ENCODE measurements at places on chromosomes 7 and 10.

GRCh38 chr7:31741852-31742251 lies 54.8 kb downstream of the PPP1R17 start:
- no peak for DNase-seq

GRCh38 chr10:34156781-34157425 lies 658.2 kb downstream of the PARD3 start:
- peak; percentile 3 for DNase-seq

DNA sequence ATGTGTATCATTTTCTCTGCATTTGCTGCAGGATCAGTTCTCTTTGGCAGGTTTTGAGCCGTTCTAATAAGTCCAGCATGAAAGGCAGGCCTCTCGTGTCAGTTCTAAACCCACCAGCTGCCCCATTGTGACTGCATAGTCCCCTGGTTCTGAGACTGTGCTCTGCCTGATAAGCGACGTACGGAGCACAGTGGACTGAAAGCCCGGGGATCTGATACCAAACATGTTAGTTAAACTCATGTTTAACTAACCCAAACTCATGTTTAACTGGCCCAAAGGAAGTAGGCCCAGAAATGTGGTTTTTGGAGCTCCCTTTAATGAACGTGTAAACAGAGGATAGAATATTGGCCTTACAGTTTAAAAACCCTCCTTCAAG lies 98.0 kb upstream of the PDCD4 start:
- DNase-seq = no peak

- no peak for DNase-seq
Measured at GRCh38 chr10:31087851-31088250, 56.2 kb upstream of the ZNF438 start.

DNA sequence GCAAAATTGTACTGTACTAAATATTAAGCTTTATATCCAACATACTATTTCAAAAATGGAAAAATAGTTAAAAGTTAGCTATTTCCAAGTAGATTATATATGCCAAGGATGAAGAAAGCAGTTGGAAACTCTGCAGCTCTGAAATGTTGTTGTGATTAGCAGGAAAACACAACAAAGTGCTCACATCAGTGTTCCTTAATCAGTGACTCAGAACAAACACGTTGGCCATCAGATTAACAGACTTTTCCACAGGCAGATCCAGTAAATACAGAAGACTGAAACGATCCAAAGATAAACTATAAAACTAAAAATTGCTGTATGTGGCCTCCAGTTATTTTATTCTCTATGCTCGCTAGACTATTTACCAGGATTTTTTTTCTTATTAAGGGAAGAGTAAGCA lies 99.6 kb upstream of the SEMA3D start:
- DNase-seq = no peak

DNA sequence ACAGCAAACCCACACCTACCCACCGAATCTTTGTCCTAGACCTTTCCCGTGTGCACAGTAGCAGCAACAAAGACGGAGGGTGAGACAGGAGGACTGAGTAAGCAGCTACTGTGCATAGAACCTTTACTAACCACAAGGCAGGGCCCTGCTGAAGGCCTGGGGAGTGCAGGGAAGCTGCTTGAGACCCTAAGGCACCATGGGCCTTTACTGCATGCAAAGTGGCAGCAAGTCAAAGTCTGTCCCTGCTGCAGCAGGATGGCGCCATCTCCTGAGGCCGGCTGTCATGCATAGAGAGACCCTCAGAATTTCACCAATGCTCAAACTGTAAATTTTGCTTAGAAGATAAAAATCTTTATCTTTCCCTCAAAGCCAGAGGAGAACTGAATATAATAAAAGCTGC lies 610.5 kb downstream of the ACTR3B start:
- DNase-seq = no peak

DNA sequence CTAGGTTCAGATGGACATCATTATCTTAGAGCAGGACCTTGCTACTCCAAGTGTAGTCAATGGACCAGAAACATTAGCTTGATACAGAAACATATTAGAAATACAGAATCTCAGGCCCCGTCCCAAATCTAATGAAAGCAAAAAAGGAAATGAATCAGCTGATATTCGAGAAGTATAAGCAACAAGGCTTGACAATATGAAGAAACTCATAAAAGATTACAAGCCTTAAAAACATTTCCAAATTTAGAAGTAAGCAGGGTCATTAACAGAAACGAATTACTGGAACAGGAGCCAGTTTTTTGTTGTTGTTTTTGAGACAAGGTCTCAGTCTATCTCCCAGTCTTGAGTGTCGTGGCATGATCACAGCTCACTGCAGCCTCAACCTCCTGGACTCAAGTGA lies 40.5 kb upstream of the GSAP start:
- DNase-seq = no peak

DNA sequence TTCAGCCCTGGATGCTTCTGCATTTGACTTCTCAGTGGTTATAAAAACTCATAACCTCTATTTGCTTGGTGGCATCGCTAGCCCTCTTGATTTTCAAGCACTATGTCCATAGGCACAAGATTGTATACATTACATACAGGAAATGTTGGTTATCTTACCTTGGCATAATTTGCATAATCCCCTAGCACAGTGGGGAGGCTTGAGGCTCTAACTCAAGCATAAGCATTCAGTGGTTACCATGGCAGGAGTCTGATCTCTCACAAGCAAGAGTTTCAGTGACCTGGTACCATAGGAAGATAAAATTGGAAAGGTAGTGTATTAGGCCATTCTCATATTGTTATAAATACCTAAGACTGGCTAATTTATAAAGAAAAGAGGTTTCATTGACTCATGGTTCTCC lies 121.8 kb downstream of the PLXDC2 start:
- no peak for DNase-seq

- DNase-seq = no peak
Measured at GRCh38 chr7:26718063-26718462, 146.3 kb downstream of the SKAP2 start.

DNA sequence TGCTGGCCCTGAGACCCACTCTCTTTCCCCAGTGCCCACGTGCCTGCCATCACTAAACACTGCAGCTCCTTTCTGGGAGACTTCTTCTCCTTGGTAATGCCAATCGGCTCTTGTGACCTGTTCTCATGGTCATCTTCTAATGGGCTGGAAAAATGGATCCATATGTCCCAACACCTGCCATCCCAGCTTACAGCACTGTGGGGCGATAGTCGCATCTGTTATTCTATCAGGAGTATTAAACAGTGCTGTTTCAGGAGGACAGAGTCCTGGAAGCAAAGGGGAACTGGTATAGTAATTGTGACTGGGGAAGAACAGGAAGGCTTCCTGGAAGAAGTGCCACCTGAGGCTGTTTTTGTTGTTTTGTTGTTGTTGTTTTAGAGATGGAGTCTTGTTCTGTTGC lies 411.2 kb downstream of the GLRX3 start:
- no peak for DNase-seq

- DNase-seq = no peak
Measured at GRCh38 chr7:35734001-35734483, 39.1 kb upstream of the HERPUD2 start.

GRCh38 chr10:128050936-128051335 lies 75.3 kb downstream of the MKI67 start:
- no peak for DNase-seq

GRCh38 chr10:133293810-133294119 lies 14.9 kb downstream of the TUBGCP2 start:
- DNase-seq = no peak

DNA sequence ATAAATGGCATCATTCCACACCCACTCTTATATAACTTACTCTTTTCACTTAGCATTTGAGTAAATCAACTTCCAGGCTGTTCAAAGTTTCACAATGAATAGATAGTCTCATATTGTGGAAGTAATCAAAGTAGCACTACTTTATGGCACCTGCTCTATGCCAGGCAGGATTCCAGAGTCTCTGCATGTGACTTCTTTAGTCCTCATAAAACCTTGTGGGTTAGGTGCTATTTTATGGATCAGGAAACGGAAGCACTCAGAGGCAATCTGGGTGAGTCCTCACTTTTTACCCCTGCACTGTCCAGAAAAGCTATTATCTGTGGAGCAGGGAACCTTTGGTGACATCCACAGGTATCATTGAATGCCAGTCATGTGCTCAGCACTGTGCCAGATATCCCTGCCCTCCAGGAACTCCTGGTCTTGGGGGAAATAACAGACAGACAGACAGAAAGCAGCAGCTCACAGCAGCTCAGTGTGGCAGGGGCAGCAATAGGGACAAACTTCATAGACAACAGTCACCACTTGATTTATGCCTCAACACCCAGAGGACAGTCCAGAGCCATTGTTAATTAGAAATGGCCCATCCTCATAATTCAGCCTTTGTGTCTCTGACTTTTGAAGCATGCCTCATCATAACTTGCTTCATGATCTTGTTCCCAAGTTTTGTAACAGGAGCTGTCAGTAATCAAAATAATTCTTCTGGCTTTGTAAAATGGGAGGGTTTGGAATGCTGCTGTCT lies 160.6 kb downstream of the SEC23IP start:
- DNase-seq = no peak

GRCh38 chr7:6276911-6277408 lies 4.5 kb upstream of the CYTH3 start:
- no peak for DNase-seq

GRCh38 chr10:132606536-132607316 lies 69.1 kb downstream of the INPP5A start:
- no peak for DNase-seq

DNA sequence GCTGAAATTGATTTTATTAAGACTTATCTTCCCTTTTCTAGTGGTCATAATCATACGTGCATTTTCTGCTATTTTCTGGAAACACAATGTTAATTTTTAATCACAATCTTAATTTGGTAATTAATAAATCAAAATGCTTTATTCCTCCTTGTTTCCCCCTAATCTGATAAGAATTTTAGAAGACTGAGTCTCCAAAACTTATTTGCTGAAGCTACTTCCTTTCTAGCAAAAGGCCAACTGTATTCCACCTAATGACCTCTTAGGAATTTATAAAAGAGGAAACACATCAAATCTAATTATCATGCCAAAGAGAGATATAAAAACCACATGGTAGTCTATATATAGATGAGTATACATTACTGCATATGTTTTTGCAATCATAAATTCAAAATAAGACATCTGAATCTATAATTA lies 140.6 kb downstream of the GNAI1 start:
- DNase-seq = no peak

- DNase-seq = no peak
Measured at GRCh38 chr10:25786161-25786560, 147.9 kb upstream of the MYO3A start.

DNA sequence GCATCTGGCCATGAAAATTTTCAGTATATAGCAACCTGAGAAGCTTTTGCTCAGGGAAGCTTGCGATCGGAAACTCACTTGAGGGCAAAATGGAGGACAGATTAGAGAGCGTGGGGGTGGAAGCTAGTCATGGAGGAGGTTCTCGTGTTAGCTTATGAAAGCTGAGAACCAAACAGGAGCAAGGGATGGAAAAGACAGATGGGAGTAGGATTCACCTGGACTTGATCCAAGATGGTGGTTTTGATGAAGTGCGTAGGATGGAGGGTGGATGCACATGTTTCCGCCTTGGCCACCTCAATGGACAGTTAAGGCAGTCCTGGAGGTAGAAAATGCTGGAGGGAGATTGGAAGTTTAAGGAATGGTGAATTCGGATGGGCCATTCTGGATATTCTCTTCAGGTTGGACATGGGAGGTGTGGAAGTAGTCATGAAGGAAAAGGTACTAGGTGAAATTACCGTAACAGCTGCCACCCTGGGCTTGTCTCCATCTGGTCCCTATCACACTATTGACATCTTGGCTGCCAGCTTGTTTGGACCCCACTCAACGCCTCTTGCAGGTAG lies 6.3 kb upstream of the C10orf95 start:
- DNase-seq = no peak

DNA sequence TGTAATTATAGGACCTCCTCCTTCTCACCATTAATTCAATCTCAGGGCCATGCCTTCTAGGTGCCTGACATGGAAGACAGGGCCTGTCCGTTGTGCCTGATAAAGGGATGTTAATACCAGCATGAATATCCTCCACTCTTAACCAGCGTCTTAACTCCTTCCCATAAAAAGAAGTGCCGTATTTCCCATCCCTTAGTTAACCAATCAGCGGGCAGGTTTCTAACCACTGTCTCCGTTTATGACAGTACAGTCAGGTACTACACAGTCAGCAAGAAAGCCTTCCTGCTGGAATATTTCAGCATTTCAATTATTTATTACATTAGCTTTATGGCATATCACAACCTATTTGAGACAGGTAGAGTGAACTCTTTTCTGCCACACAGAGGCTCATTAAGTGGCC lies 308.6 kb upstream of the FZD8 start:
- DNase-seq = no peak

GRCh38 chr7:102432442-102433218 lies 745 bp upstream of the ORAI2 start:
- DNase-seq = no peak

DNA sequence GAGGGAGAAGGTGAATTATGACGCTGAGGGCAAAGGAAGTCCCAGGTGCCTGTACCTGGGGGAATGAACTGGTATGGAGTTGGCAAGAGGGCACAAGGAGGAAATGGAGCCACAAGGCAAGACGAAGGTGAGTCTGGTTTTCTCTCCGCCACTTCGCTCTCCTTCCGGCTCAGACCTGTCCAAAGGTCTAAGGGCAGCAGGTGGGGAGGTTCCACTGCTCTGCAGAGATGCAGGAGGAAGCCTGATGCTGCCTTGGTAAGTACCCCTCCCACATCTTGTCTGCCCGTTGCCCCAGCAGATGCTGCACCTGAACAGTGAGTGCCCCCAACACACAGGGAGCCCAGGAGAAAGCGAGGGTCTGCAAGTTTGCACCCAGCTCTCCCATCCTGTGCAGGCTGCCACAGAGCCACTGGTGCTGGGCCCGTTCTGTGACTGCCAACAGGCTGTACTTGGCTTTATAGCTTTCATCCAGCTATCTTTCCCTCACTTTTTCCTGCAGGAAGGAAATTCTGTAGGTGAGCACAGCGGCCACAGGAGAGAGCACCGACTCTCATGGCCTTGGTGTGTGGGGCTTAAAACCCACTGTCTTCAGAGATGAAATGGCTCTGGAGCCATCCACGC lies 235.2 kb downstream of the COBL start:
- no peak for DNase-seq

DNA sequence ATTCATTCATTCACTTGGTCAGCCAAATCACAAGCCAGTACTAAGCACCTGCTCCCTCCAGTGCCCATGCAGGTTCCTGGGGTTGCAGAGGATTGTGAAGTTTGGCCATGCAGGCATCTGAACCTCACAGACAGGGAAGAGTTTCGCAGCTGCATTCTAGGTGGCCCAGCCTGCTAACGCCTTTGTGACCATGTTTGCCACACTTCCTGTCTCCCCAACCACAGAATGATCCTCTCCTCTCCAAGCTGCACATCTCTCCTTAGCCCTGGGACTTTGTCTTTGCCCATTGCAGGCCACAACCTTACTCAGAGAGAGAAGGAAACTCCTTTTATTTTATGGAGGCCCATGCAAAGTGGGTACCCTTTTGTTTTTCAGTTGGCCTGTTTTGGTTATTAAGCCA lies 31.8 kb downstream of the EPDR1 start:
- DNase-seq = no peak

GRCh38 chr7:99459087-99459486 lies 6.9 kb downstream of the ATP5MF start:
- no peak for DNase-seq

GRCh38 chr10:113689574-113689973 lies 9.9 kb downstream of the CASP7 start:
- no peak for DNase-seq

- no peak for DNase-seq
Measured at GRCh38 chr7:134720091-134720935, 59.1 kb upstream of the CALD1 start.

- DNase-seq = no peak
Measured at GRCh38 chr7:138299066-138299465, 161.0 kb upstream of the TRIM24 start.

GRCh38 chr10:33071857-33072256 lies 113.8 kb upstream of the ITGB1 start:
- DNase-seq = no peak

- no peak for DNase-seq
Measured at GRCh38 chr10:28925121-28925663, 247.9 kb downstream of the BAMBI start.
